ENCODE measurements at places on chromosomes 1 and 21.

DNA sequence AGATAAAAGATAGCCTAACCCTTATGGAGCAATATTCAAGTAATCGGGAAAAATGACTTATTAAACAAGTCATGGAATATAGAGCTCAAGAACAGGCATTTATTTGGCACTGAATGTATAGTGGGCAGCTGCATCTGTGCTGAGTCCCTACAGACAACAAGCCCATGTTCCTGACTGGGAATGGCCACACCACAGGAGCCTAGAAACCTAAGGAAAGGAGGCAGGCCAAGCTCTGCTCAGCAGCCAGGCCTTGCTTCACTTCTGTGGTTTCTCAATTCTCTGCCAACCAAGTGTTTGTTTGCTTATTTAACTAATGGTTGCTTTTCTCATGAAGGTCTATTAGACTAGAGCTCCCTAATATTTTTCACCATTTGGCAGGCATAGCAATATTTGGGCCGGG, 21.5 kb downstream of the AK2 start:
- no peak for DNase-seq

- DNase-seq, result no peak
Observed at GRCh38 chr1:207089627-207090355, 1.1 kb downstream of the C4BPB start.

- no peak for DNase-seq
Observed at GRCh38 chr1:112209493-112209892, 186.5 kb upstream of the CTTNBP2NL start.

DNA sequence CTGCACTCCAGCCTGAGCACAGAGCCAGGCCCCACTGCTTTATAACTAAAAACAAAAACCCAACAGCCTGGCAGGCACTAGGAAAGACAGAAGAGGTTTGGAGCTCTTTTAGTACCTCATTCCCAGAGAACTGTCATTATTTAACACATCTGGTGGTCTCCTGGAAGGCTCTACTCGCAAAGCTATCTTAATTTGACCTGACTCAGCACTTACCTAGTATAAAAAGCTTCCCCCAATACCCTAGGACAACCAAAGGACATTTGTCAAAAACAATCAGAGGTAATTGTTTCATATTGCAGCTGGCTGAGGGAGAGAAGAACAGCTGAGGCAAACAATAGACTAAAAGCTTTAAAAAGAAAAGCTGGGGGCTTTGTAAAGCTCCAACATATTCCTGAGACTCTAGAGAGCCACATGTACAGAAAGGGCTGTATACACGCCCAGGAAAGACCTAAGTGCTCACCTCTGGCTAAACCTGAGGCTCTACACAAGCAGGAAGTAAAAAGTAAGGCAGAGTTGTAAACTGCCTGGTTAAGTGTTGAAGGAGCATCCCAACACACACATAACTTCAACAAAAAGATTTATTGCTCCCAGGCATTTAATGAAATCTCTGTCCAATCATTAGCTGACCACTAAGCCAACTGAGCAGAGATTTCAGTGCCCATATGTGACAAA, 25.0 kb downstream of the ZNF644 start:
- DNase-seq, result no peak

- DNase-seq, result no peak
Observed at GRCh38 chr1:45969866-45970265, 162.6 kb downstream of the PIK3R3 start.

DNA sequence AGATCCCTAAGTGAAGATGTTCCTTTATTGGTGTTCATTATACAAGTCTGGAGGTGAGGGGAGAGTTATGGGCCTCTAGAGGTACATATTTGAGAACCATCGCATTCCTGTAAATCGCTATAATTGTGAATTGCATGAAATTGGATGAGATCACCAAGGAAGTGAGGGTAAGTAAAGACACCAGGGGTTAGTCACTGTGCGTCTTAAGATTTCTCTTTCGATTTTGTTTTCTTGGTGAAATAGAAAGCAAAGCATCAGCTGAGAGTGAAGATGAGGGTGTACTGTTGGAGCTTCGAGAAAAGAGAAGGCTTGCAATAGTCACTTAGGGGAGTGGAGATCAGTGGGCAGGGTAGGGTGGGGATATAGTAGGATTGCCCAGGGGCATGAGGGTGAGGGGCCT, 82.1 kb downstream of the RAVER2 start:
- no peak for DNase-seq

- no peak for DNase-seq
Observed at GRCh38 chr1:109917768-109918606, 7.3 kb downstream of the CSF1 start.

DNA sequence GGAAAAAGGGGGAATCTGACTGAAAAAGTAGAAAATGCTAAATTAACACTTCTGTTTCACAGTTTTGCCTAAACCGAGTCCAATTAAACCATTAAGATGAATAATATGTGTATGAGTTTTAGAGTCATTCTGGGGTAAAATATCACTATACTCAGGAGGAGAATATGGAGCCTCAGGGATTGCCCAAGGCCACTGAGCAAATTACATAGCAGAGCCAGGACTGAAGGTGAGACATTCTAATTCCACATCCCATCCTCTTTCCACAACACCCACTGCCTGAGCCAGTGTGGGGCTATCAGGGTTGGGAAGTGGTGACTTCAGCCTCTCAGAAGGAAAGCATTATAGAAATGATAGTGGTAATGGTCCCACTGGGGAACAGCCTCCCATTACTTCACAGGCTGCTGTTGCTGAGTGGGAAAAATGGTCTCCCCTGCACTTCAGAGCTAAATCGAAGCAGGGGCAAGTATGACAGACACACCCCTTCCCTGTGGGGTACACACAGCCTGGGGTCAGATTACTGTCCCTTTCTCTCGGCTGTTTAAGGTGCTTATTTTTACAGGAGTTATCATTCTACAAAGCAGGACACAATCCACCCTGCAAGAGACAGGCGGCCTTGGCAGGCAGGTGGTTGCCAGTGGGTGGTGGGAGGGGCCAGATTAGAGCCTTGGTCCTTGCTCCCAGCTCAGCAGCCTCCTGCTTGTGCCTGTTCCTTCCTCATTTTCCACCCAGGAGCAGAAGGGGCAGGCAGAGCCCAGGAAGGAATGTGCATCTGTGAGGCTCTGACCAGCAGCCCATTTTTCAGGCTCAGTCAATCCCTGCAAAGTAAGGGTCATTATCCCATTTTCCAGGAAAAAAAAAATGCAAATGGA, 9.5 kb upstream of the BCAR3 start:
- DNase-seq, result peak; percentile 45

DNA sequence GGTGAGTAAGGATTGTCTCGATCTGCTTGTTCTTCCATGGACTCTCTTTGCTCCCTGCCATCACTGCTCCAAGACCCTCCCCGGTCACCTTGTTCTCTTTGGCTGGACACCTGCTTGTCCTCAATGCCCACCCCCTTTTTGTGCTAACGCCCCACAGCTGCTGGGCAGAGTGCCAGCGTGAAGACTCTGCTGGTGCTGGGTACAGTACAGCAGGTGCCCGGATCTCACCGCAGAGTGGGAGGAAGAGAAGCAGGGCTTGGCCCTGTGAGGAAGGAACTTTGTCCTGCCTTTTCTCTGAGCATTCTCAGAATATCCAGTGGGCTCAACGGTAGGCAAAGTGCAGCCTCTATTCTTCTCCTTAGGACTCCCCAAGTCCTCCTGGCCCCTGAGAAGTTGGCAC, 90.1 kb downstream of the PLXNA2 start:
- no peak for DNase-seq

DNA sequence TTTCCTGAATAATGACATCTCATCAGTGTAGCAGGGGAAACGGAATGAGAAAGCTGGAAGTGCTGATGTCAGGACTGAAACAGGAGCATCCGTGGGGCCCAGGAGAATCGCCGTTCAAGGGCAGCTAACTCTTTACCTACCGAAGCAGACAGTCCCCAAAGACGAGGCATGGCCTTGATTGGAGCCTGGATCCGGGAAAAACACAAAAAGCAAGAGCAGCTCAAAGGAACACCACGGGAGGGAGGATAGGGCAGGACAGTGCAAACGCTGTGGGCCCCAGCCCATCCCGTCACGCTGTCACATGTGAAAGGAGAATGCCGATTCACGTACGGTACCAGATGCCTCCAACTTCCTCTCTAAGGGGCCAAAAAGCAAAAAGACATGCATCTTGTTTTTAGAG, 34.9 kb downstream of the WNT9A start:
- no peak for DNase-seq

GRCh38 chr1:211739671-211740411, 64.4 kb upstream of the NEK2 start:
- DNase-seq, result no peak

DNA sequence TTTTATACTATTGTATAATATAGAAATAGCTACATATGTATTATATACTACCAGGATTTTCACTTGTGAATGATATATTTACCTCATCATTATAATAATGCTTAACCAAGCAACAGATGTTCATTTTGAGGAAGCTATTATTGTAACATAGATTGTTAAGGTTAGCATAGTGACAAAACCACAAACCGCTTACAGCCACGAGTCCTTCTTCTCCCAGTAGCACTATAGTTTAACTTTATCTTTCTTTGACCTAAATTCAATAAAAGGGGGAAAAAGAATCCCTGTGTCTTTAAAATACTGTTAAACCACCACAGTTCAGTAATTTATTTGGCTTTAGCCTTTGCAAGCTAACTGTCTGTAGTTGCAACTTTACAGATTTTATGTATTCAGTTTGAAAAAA, 1039.4 kb upstream of the B3GALT2 start:
- no peak for DNase-seq

GRCh38 chr21:41170859-41171609, 3.1 kb downstream of the BACE2 start:
- no peak for DNase-seq

DNA sequence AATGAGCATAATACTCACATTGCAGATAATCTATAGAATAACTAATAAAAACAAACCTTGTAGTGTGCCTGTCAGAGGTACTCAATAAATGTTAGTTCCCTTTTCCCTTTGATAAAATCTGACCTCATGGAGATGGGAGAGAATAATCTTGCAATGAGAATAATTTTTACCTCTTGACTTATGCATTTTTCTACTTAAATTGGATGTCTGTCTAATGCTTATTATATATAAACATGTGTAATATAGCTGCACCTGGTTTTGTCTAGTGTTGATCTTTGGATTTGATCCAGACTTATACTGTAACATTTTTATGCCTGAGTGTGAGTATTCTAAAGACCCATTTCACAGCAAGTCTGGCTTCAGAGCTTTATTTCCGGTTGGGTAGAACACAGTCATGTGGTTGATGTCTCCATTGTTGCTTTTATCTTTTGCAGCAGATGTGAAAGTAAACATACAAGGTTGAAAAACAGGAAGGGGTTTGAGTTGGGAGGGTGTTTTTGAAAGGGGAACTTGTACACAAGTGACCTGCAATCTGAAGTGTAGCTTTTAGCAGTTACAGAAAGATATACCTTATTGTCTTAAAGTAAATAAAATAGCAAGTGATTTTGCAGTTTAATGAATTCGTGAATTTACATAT, 12.4 kb downstream of the EPB41 start:
- peak; percentile 23 for DNase-seq

DNA sequence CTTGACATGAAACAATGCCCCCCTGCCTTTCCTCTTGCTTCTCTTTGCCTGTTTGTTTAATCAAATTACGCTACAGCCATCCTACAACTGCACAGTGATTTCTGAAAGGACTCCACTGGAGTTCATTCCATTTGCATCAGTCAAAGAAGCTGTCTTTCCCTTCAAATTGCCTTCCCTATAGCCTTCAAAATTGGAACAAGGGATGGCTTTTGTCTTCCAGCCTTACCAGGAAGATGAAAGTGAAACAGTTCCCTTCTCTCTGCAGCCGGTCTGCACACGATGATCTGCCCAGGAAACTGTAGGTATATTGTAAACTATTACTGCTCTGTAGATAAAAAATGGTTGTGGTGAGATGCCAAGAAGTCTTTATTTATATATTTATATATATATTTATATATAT, 65.6 kb upstream of the ETS2 start:
- no peak for DNase-seq

DNA sequence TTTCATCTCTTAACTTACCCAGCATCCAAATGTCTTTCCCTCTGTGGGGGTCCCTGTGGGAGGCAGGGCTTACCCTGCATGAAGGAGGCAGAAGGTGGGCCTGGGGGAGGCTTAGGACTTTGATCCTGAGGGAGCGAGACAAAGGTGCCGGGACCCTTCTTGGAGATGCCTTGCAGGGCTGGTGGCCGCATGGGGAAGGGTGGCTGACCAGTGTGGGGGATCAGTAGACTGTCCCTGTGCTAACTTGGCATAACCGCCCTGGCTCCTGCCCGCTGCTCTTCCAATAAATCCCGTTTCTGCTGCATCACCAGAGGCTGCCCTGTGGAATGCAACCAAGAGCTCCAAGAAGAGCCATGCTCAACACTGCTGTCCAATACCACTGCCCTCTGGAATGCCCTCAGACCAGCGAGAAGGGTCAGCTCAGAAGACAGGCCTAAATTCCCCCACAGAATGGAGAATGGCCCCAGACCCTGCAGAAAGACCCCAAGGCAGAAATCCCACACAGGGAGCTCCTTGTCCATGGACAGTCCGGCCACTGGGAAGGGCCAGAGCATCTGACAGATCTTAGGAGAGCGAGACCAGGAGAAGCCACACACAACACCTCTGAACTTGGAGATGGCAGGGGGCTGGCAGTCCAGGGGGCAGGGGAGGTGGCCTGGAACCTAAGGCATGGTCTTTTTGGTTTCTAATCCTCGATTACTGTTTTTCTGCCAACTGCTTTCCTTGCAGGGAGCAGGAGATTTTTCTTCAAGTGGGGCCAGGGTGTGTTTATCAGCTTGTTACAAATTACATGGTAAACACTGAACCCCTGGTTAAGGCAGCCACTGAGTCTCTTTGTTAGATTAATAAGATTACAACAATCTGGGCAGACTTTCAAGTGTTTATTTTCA, 46.7 kb upstream of the DMRTB1 start:
- no peak for DNase-seq
